ENCODE measurements at places on chromosomes 11 and 22. TPM values are rescaled to one million over a fixed set of nuclear protein-coding genes. Genes with fewer than 3 reads are reported as not detected.
A peak's percentile ranks its signal among the peaks of the same experiment; 100 is the strongest.

- H3K27ac ChIP-seq: peak overlapping the region; percentile 72
- H3K27me3 ChIP-seq: no peaks in the 10 kb centered on the region
- H3K4me3 ChIP-seq: no peak overlapping the region
- DNase-seq: no peak
- H3K36me3 ChIP-seq: no peaks in the 10 kb centered on the region
These were observed 5.0 kb upstream of the APOBEC3A start for GRCh38 chr22:38952281-38952993.

Gene MAPK8IP1
- 11.1 TPM for total RNA-seq

Gene ZFP91
- total RNA-seq: 59.2 TPM

DNA sequence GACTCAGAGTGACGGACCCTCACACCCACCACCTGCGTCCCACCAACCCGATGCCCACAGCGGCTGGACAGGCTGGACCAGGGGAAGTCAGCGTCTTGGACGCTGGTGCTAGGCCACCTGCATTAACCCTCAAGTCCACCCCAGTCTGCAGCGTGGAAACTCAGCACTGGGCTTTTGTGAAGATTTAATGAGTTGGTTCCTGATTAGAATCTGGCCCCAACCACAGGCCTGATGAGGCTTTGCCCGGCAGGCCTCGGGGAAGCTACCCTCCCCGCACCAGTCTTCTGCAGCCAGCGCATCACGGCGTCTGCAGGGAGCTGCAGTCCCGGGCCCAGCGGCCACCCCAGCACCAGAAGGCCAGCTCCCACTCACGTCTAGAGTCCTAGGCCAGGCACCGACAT is 101.0 kb downstream of the BRD1 start:
- H3K4me1 ChIP-seq: peaks cover 5% of the 10 kb centered on the region
- H3K27me3 ChIP-seq: peaks cover 74% of the 10 kb centered on the region
- no peaks in the 10 kb centered on the region for H3K36me3 ChIP-seq

DNA sequence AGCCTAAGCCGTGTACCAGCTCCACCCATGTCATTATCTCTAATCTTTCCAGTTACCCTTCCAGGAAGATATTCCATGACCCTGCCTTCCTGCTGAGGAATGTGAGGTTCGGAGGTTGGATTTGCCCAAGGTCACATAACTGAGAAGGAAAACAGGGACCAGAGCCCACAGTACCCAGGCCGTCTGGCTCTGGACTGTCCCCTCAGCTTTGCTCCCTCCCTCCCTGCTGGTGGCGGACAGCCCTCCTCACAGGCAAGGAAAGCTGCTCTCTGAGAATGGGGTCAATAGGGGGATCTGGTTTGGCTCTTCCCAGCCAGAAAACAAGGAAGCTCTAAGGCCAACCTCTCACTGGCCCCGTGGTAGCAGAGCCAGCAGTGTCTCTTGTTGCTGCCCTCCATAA is 63.3 kb downstream of the SYN3 start:
- no peaks in the 10 kb centered on the region for H3K27me3 ChIP-seq
- H3K4me1 ChIP-seq: no peaks in the 10 kb centered on the region

Gene OPCML
- not detected for total RNA-seq

DNA sequence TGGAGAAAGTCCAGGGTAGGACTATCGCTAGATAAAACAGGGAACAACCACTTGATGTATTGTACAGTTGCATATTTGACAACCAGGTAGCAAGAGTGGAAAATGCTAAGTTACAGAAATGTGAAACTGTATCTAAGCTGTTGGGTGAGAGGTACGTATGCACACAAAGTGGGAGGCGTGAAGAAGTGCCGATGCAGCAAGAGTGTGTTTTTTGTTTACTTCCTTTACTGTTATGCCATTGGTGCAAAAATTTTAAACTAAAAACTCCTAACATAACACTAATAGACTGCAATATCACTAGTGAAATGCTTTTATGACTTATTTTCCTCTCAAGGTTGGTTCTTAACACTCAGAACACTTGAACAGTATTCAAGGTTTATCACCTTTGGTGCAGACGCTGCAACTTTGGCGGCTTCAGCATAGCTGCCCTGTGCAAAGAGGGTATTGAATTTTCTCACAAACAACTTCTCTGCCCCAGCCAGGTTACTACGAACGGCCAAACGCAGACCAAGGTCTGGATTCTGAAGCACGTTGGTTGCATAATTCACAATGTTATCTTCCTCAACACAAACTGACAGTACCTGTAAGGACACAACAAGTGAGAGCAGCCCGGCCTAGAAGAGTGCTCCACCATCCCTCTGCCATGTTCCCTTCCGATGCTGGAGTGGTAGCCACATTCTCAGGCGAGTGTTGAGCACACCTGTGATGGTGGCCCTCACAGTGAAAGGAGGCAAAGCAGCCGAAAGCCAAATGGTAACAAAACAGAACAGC is 55.8 kb upstream of the SLC25A1 start:
- DNase-seq: no peak
- H3K27me3 ChIP-seq: no peaks in the 10 kb centered on the region
- H3K27ac ChIP-seq: no peak overlapping the region

GRCh38 chr22:50209893-50210292 is 9.1 kb downstream of the SELENOO start:
- H3K4me3 ChIP-seq: no peak overlapping the region
- no peaks in the 10 kb centered on the region for H3K27me3 ChIP-seq
- H3K27ac ChIP-seq: no peak overlapping the region
- H3K36me3 ChIP-seq: no peaks in the 10 kb centered on the region
- DNase-seq: peak; percentile 68

GRCh38 chr11:23668324-23668723 is 808.0 kb upstream of the CCDC179 start:
- DNase-seq: no peak
- no peak overlapping the region for H3K27ac ChIP-seq
- H3K4me1 ChIP-seq: no peaks in the 10 kb centered on the region
- H3K27me3 ChIP-seq: no peaks in the 10 kb centered on the region

Gene ABCC8
- 4.0 TPM for total RNA-seq

Gene APOA4
- total RNA-seq: not detected

DNA sequence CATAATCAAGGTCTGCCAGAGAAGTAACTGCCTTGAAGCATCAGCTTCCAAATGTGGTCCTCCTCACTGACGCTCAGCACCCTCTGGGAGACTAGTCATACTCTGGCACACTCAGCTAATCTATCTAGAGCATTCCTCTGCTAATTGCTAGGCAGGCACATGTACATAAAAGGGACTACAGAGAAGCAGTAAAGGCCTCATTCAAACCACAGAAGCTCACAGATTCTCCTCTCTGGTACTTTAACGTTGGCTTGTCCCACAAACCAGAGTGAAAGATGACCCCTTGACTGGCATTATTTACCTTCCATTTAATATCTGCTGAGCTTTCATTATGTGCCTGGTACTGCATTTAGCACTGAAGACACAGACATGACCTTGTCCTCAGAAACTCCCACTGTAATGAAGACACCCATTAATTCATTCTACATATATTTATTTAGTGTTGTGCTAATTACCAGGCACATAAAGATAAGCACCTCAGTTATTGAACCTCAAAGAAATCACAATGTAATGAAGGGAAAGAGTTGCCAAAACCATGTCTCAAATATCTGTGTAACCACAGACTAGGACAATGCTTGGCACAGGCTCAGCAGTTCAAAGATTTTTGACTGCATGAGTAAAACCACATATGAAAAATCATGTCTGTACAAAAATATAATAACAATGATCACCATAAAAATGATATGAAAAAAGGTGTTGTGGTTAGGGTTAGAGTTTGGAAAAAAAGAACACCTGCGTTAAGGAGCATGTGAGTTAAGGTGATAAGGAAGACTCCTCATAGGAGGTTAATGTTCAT is 550.4 kb downstream of the DLG2 start:
- no peak overlapping the region for H3K4me3 ChIP-seq
- no peaks in the 10 kb centered on the region for H3K27me3 ChIP-seq
- no peaks in the 10 kb centered on the region for H3K4me1 ChIP-seq
- no peaks in the 10 kb centered on the region for H3K36me3 ChIP-seq
- H3K27ac ChIP-seq: no peak overlapping the region

GRCh38 chr22:33891992-33892391 is 28.3 kb downstream of the LARGE1 start:
- no peak for DNase-seq
- no peaks in the 10 kb centered on the region for H3K27me3 ChIP-seq
- H3K4me1 ChIP-seq: no peaks in the 10 kb centered on the region
- no peak overlapping the region for H3K4me3 ChIP-seq
- H3K27ac ChIP-seq: no peak overlapping the region

DNA sequence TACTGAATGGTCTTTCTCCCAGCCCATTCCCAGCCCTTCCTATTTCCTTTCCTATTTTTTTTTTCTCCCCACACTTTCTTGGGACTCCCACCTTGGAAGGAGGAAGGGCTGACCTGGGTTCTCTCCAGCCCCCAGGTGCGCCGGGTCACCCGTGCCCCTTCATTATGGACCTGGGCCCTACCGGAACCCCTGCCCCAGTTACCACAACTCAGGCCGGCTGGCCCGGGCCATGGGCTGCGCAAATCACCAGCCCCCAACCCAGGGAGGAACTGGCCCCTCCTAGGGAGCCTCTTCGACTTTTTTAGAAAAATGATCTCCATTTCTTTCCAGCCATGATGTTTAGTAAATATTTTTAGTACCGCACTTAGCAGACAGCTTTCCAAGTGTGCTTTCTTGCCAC is 62.2 kb downstream of the MORC2 start:
- no peak for DNase-seq
- H3K27ac ChIP-seq: no peak overlapping the region
- no peak overlapping the region for H3K4me3 ChIP-seq
- no peaks in the 10 kb centered on the region for H3K4me1 ChIP-seq
- no peaks in the 10 kb centered on the region for H3K27me3 ChIP-seq

Gene OR52A1
- not detected for total RNA-seq

DNA sequence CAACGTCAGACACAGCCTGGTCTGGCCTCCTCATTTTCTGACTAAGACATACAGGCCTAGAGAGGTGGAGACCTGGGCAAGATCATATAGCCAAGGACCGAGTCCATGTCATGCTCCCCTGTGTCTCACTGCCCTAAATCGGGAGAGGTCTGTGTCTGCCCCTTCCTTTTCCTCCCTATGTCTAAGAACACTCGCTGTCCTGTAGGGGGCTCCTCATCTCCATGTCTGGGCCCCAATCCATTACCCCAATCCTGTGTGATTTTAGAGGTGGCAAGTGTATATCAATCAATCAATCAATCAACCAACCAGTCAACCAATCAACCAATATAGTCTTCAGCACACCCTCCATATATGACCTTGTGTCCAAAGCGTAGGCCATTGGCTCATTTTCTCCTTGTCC is 125.7 kb downstream of the KIRREL3 start:
- H3K36me3 ChIP-seq: no peaks in the 10 kb centered on the region
- no peak for DNase-seq
- H3K4me3 ChIP-seq: no peak overlapping the region
- no peaks in the 10 kb centered on the region for H3K27me3 ChIP-seq
- H3K4me1 ChIP-seq: no peaks in the 10 kb centered on the region
- H3K27ac ChIP-seq: no peak overlapping the region

- H3K4me3 ChIP-seq: no peak overlapping the region
- H3K27me3 ChIP-seq: no peaks in the 10 kb centered on the region
- no peaks in the 10 kb centered on the region for H3K36me3 ChIP-seq
- H3K4me1 ChIP-seq: no peaks in the 10 kb centered on the region
These were observed 70.7 kb upstream of the THY1 start for GRCh38 chr11:119493712-119494111.

Gene SERPING1
- total RNA-seq: 81.8 TPM

DNA sequence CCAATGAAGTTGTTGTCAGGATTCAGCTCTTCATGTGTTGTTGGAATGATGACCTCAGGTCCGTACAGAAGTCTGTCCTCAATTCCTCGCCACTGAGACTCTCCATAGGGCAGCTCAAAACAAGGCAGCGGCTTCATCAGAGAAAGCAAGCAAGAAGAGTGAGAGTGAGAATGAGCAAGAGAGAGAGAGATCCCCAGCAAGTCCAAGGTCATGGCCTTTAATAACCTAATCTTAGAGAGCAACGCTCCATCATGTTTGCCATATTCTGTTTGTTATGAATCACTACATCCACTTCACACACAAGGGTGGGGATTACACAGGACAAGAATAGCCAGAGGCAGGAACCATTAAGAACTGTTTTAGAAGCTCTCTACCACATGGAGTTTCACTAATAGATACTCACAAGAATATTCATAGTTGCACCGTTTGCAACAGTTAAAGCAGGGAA is 23.3 kb upstream of the MMP7 start:
- DNase-seq: no peak
- no peak overlapping the region for H3K27ac ChIP-seq
- no peaks in the 10 kb centered on the region for H3K36me3 ChIP-seq
- H3K4me1 ChIP-seq: peaks cover 7% of the 10 kb centered on the region

Gene C11orf21
- not detected for total RNA-seq

DNA sequence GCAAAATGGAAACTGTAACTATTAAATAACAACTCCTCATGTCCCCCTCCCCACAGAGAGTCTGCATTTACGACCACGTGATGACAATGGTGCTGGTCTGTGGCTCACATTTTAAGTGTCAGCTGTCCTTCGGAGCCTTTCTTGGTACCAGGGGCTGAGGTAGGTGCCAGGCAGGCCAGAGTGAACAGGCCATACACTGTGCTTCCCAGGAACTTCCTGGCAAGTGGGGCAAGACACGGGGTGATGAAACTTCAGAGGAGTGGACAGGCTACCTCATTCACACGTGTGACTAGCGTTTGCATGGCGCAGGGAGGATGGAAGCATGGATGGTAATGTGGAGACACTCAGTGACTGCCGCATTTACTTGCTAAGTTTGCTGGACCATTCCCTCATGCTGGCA is 10.4 kb upstream of the YPEL1 start:
- no peak for DNase-seq
- H3K36me3 ChIP-seq: no peaks in the 10 kb centered on the region
- no peak overlapping the region for H3K27ac ChIP-seq

- H3K36me3 ChIP-seq: no peaks in the 10 kb centered on the region
- H3K4me3 ChIP-seq: no peak overlapping the region
- no peak overlapping the region for H3K27ac ChIP-seq
These were observed 390.3 kb downstream of the BRD1 start for GRCh38 chr22:49437356-49437755.

DNA sequence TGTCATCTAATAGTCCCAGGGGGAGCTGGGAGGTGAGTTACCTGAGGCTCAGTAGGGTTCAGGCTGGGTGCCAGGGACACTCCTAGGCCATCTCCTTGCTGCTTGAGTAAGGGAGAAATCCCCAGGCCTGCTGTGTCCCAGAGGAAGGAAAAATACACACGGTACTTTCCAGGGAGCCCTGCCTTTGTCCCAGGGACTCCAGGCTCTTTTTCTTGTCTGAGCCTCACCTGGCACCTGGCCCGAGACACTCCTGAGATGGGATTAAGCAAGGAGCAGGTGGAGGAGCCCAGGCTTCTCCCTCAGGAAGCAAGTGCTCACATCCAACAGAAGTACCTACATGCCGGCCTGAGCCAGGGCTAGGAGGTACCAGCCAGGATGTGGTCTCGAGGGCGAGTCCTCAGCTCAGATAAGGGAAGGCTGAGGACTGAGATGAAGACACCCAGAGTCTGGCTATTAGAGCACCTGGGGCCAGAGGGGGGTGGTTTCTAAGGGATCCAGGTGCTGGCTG is 899 bp upstream of the KLHDC7B start:
- H3K36me3 ChIP-seq: no peaks in the 10 kb centered on the region
- H3K4me3 ChIP-seq: no peak overlapping the region
- peaks cover 32% of the 10 kb centered on the region for H3K4me1 ChIP-seq
- H3K27ac ChIP-seq: peak overlapping the region; percentile 40
- H3K27me3 ChIP-seq: peaks cover 41% of the 10 kb centered on the region

All from transverse colon (tissue), 4 donors.